ENCODE measurements at places on chromosomes 4 and X.

- DNase-seq: no peak
Observed at GRCh38 chr4:111323916-111324315, 701.0 kb upstream of the PITX2 start.

DNA sequence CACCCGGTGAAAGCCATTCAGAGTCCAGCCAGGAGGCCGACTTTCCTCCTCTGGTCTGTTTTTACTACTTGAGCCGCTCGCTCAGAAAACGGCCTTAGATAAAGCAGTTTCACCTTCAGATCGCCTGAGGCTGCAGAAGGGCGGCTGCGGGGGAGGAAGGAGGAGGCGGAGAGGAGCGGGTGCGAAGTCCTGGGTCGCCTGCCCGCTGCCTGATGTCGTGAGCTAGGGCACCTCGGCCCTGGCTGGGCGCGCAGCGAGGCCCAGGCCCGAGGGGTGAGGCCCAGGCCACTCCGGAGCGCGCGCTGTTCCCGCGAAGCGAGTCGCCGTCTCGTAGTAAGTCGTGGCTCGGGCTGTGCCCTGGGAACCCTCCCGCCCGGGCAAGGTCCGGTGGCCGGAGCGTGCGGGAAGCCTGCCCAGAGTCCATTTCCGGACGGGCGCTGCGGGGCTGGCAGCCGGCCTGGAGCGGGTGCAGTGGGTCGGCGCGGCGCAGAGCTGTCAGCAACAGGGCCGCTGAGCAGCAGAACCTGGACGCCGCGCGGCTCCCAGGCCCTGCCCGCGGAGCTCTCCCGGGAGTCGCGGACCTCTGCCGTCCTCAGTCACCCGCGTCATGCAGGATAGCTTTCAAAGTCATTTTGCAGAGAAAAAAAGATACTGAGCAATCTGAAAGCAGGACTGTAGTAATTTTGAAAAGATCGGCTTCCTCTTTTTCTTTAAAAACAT, 18.6 kb downstream of the TRIM2 start:
- no peak for DNase-seq

GRCh38 chr4:2942532-2943363, 20.5 kb downstream of the NOP14 start:
- no peak for DNase-seq

DNA sequence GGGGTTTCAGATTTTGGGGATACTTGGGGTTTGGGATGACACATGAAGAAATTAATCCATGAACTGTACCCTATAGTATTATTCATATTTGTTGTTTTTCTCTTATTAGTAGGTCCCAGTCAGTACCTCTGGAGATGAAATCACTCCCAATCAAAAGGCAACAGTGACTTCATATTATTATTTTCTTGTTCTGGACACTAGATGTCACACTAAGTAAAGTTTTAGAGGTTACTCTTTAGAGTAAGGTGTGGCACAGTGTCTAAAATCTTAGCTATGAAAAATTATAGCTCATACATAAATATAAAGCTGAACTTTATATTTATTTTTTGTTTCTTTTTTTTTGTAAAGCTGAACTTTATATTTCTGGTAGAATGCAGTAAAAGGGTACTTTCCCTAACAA, 35.1 kb downstream of the FAM114A1 start:
- no peak for DNase-seq

GRCh38 chr4:138446456-138446855, 204.3 kb upstream of the SLC7A11 start:
- DNase-seq: no peak

- no peak for DNase-seq
Observed at GRCh38 chr4:148216866-148217814, 225.1 kb downstream of the NR3C2 start.

- no peak for DNase-seq
Observed at GRCh38 chr4:173171987-173172386, 3.4 kb downstream of the GALNT7 start.

DNA sequence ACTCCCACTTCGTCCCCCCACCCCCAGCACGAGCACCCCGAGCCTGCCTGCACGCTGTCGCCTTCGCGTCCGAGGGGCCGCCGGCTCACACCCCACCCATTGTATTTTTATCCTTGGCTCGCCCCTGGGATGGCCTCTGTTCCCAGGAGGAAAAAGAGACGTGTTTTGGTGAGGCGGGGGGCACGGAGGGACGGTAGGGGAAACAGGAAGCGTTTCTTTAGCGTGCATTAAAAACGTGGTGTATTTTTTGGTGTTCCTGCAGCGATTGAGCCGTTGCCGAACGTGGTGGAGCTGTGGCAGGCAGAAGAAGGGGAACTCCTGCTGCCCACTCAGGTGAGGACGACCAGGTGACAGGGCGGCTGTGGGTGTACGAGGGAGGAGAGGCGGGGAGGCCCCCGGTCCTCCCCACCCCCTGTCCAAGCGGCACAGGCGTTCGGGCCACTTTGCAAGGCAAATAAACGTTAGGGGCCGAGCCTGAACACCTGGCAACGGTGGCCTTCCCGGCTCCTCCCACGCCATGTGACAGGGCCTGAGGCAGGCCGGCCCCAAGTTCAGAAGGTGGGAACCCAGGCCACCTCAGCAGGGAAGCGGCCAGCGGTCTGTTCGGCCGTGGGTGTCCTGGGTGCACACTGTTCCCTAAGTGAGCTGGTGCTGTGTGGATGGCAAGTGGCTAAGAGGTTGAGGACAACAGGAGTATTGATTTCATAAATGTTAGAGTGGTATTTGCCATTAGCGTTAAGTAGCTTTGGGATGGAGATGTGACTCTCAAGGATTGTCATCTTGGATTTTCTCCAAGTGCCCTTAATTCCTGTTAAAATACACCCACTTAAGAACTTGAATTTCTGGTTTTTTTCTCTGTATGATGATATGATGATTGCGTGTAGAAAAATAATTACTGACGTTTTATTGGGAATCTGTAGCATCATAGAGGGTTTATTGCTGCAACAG, 1.1 kb downstream of the TMEM131L start:
- DNase-seq: no peak

- DNase-seq: no peak
Observed at GRCh38 chr4:98632258-98632657, 26.2 kb downstream of the TSPAN5 start.

- DNase-seq: no peak
Observed at GRCh38 chrX:38654302-38654701, 93.0 kb downstream of the TSPAN7 start.

GRCh38 chr4:167359711-167360110, 125.4 kb upstream of the SPOCK3 start:
- no peak for DNase-seq

DNA sequence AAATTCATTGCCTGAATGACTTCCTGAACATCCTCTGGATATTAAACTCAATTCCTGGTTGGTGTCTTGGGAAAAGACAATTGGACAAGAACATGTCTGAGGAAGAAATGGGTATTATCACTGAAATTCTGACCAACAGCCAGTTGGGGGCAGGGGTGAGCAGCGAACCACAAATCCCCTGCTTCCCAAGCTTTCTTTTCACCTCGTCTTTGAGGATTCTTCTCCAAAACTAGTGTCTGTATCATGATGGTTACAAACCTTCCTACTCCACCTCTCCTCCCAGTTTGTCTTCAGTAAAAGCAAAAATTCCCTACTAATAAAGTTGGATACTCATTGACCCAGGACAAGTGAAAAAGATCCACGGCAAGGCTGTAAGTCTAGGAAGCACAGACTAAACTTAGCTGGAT, 48.3 kb upstream of the WDR1 start:
- peak; percentile 7 for DNase-seq

DNA sequence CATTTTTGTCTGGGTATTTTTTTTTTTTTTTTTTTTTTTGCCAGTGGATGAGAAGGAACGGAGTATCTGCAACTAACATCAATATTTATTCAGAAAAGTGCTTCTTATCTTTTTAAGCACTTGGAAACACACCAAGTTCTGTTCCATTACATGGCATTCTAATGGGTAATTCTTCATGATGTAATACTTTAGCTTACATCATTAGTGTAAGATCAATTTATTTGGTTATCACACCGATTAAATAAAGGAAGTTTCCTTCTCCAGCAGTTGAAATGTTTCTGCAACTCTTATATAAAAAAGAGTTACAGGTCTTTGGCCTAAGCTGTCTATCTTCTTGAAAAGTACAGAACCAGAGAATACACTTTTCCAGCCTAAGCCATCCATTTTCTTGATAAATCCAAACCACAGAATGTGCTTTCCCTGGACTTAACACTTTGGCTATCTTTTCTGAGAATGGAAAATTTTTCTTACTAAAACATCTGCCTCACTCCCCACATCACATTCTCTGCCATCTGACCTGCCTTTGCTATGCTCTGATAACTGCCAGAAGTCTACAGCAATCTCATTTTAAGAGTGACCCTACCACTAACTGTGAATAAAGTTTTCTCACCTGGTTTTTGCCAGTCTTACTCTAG, 191.9 kb upstream of the MAB21L2 start:
- DNase-seq: no peak

DNA sequence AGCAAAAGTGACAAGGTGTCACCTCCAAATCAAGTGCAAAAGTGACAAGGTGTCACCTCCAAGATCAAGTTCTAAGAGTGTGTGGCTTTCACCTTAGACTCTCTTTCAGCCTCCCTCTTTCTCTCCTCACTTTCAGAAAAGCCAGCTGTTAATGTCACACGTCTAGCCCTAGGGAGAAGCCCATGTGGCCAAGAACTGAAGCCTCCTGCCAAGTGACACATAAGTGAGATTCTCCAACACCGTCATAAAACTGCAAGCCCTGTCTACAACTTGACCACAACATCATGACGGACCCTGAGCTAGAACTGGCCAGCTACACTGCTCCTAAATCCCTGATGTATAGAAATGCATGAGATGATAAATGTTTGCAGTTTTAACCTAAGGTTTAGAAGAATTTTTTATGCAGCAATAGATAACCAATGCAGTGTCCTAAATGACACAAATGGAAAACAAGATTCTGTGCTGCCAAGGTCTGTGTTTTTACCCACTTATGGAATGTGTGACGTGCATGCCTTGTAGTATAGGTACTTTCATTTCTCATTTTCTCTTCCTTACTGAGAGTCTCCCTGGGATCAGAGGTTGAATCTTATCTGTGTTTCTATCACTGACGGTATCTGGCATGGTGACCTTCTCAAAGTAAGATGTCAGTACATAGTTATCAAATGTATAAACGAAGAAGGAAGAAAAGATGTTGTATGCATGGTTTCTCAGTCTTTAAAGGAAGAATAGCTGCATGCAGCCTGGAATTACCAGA, 25.0 kb downstream of the NLGN4X start:
- DNase-seq: no peak

DNA sequence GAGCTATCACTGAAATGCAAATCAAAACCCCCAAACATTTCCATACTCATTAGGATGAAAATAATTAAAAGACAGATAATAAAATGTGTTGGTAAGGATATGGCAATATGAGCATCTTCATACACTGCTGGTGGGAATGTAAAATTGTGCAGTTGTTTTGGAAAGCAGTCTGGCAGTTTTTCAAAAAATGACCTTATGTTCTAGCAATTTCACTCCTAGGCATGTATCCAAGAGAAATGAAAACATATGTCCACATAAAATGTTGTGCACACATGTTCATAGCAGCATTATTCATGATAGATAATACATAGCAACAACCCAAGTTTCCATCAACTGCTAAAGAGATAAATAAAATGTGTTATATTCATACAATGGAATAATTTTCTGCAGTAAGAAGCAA, 14.8 kb upstream of the GPRASP2 start:
- DNase-seq: no peak

GRCh38 chrX:42090395-42090794, 167.0 kb upstream of the CASK start:
- no peak for DNase-seq

- no peak for DNase-seq
Observed at GRCh38 chr4:726838-727237, 21.2 kb downstream of the PCGF3 start.

DNA sequence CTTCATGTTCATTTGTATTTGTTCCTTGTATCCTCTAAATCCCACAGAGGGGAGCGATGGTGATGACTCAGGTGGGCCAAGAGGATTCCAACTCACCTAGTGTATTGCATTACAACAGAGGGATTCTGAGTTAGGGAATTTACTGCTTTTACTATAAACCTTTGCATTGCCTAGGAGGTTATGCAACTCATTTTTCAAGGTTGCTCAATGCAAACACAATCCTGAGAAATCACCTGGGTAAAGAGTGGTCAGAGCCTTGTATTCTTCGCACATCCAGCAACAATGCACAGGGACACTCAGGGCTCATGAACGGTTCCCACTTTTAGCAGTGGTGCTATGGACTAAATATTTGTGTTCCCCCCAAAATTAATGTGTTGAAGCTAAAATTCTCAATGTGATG, 28.6 kb upstream of the LSM6 start:
- DNase-seq: no peak

DNA sequence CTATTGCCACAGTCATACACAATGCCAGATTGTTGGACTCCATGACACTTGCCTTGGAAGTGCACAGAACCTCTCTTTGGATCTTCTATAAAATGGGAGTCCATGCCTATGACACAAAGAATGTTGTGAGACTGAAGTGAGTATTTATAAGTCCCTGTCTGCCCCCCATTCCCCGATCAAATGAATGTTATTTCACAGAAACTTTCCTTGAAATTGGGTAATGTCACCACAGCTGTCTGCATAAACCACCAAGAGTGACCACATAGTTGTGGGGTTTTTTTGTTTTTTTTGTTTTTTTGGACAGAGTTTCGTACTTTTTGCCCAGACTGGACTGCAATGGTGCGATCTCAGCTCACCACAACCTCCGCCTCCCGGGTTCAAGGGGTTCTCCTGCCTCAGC, 27.1 kb upstream of the REST start:
- DNase-seq: no peak

DNA sequence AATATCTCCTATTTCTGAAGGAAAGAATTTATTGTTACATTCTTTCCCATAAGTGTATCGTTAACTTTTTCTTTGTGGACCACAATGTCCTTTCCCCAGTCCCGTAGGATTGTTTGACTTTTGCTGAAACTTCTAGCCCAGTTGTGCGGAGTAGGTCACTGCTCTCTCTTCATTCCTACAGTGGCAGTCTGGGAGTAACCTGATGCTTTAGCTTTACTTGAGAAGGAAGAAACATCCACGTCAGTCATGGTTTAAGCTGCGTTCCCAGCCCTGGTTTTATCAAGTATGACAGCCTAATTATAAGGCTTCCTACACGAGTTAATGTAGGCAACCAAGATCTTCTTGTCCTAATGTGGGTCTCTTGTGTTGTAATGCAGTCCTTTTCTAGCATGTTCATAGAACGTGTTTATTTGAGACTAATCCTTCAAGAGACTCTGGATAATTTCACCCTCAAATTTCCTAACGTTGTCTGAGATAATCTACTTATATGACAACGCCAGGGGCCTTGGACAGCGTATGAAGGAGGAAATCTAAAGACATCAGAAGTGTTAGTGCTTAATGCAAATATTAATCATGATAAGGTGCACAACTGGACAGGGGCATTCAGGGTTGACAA, 40.8 kb upstream of the GRPR start:
- DNase-seq: no peak

- DNase-seq: no peak
Observed at GRCh38 chrX:26822448-26822847, 606.5 kb downstream of the MAGEB5 start.
